ENCODE measurements at places on chromosomes 3 and 15. TPM values are rescaled to one million over a fixed set of nuclear protein-coding genes. Genes with fewer than 3 reads are reported as not detected.

The GOLGA6L24 gene
- not detected for total RNA-seq

The DAZL gene
- not detected for total RNA-seq

The ITIH4 gene
- 20.4 TPM for total RNA-seq

The UROC1 gene
- total RNA-seq = not detected

The CLDN18 gene
- not detected for total RNA-seq

The ACKR4 gene
- total RNA-seq = not detected

The ZNF501 gene
- 1.2 TPM for total RNA-seq

The ZWILCH gene
- 2.5 TPM for total RNA-seq

The ARNT2 gene
- total RNA-seq = 6.6 TPM

The TNNC1 gene
- 5,017 TPM for total RNA-seq

The VGLL3 gene
- total RNA-seq = 3.5 TPM

The SEMA7A gene
- 2.2 TPM for total RNA-seq

The ITGB5 gene
- 101 TPM for total RNA-seq

The PEX5L gene
- 0.16 TPM for total RNA-seq

The RASGRF1 gene
- total RNA-seq = not detected

The CCRL2 gene
- 0.29 TPM for total RNA-seq

The GP5 gene
- total RNA-seq = not detected

The C3orf22 gene
- total RNA-seq = not detected

The HRG gene
- not detected for total RNA-seq

GRCh38 chr15:99467853-99468464 lies 97.8 kb upstream of the MEF2A start:
- DNase-seq = no peak

- DNase-seq = no peak
These were observed 150.1 kb downstream of the TPRA1 start for GRCh38 chr3:127440384-127440783.

DNA sequence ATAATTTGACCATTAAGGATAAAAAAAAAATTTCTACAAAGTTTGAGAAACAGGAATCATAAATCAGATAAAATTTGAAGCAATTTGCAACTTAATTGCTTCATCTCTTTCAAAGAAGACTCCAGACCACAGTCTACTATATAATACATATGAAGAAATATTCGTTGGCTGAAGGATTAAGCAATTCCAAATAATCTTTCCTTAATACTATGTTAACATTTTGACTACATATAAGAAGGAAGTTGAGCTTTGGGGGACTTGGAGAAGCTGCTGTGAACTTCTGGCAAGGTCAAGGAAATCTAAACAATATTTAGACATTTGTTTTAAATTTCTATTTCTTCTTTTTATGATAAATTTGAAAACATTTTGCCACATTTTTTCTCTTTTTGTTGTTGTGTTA lies 13.5 kb upstream of the GABRR3 start:
- no peak for DNase-seq

- DNase-seq = no peak
These were observed 22.9 kb upstream of the ZBED2 start for GRCh38 chr3:111617912-111618601.

- DNase-seq = no peak
These were observed 154.4 kb downstream of the PEX5L start for GRCh38 chr3:179882292-179882691.

GRCh38 chr15:63601026-63601703 lies 4.0 kb downstream of the FBXL22 start:
- no peak for DNase-seq

DNA sequence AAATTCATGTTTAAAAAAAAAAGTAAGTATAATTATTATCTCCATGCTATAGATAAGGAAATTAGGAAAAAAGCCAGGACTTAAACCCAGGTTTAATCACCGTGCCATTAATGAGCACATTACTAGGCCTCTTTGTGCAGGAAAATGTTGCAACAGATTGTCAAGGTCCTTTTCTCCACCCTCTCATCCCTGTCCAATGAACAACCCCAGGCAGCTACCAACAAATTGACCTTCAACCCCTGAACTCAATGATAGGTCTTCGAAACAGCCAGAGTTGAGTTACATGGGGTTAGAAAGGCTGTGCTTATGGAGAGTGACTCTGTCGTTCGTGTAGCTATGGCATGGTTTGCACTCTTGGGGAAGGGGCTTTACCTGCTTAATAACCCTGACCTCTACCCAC lies 84.2 kb upstream of the CTNNB1 start:
- DNase-seq = no peak

DNA sequence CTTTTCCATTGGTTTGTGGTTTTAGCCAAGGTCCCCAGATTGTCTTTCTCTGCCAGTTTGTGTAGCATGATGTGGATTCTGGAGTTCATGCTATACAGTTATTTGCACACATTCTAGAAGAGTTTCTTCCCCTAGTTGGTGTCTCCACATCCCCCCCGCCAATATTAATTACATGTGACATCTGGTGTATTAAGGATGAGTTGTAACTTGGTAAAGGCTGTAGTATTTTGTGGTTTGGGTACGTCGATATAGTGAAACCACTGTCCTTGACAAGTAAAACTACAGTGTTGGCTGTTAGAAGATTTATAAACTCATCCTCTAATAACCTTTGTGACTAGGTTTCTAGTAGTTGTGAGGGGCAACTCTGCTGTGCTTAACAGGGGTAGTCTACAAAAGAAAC lies 23.7 kb upstream of the P4HTM start:
- no peak for DNase-seq

GRCh38 chr15:33706173-33706572 lies 262.1 kb upstream of the CHRM5 start:
- DNase-seq = no peak

- DNase-seq = no peak
These were observed 14.9 kb downstream of the ACOX2 start for GRCh38 chr3:58521917-58522631.

- no peak for DNase-seq
These were observed 97.1 kb downstream of the LRRC28 start for GRCh38 chr15:99348412-99348811.

DNA sequence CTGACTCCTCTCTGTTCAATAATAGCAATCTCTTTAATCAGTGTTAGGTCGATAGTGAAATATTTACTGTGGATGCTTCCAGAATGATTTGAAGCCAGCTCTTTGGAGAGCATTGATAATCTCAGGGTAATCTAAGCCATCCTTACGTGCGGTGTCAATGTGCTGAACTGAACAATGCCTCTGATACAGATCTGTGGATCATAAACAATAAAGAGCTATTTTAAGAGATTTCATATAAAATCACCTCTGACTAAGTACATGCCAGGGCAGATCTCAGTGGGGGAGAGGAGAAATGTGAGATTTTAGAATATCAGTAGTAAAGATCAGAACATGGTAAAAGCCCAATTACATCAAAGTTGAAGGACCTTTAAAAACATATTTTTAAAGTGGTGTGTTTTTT lies 319.3 kb upstream of the GBE1 start:
- no peak for DNase-seq

- no peak for DNase-seq
These were observed 49.6 kb downstream of the SCN5A start for GRCh38 chr3:38599886-38600285.

GRCh38 chr3:23175341-23176083 lies 27.6 kb upstream of the UBE2E2 start:
- no peak for DNase-seq

DNA sequence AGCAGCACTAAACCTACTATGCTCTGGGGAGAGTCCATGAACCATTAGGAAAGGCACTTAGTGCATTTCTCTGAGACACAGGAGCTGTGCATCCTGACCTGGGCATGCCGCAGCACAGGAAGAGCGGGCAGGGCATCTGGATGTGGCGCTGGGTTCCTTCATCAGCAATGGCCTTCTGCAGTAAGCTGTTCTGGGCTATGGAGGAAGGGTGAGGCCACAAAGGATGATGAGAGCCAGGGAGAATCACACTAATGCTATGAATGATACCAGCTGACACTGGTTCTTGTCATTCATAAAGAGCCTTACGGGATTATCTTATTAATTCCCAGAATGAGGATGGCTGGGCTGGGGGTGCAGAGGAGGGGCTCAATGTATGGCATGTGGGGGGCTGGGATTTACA lies 12.7 kb upstream of the SCN10A start:
- no peak for DNase-seq

DNA sequence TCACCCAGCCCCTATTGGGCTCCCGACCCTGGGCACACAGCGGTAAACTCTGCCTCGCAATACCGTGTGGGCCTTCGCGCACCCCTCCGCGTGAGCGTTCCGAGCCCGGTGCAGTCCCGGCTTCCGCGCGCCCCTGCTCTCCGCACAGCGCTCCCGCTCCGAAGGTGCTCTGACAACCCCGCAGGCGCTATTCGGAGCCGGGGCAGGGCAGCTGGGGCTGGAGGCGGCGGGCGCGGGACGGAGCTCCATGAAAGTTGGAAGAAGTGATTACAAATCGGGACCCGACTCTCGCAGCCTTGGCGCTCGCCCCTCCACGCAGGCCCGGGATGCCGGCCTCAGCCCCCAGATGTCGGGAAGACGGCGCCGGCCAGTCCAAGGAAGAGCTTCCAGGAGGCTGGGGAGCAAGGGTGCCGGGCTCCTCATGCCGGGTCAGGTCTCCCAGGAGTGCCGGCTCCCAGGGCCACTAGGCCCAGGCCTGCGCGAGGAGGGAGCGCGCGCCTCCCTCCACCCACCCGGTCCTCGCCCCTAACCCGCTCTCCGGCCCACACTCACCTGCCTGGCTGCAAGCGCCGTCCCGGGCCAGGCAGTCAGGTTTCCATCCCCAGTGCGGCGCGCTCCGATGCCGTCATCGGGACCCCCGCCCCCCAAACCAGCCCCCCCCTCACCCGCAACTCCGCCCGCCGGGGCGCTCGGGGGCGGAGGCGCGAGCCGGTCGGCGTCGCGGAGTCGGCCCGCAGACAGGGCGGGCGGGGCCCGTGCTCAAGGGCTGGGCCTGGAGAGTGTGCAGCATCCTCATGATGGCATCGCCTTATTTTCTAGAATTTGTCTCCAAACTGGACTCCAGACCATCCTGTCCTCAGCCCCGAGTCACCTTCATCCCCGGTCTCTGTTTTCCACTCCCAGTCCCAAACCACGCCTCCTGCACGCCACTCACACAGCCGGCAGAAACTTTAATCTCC lies at the start of gene KIF7:
KIF7 (minus strand) TSS at position 621 of the 959 bp plus-strand sequence. CDS start 2,537 bp downstream, outside the sequence.
- no peak for DNase-seq

DNA sequence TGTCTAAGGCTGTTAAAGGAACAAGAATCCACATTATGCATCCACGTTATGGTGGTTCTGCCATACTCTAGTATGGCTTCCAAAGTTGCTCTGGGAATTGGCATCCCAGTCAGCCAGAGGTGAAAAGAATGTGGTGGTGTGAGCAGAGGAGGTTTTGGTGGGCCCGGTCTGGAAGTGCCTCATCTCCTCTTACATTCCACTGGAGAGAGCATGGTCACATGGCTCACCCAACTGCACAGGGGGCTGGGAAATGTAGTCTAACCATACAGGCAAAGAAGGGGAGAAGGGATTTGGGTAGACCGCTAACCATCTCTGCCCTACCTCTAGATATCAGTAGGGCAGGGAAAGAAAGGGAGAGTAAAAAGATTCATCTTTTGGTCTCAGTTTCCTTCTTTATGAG lies 3.2 kb upstream of the HEG1 start:
- DNase-seq = no peak

DNA sequence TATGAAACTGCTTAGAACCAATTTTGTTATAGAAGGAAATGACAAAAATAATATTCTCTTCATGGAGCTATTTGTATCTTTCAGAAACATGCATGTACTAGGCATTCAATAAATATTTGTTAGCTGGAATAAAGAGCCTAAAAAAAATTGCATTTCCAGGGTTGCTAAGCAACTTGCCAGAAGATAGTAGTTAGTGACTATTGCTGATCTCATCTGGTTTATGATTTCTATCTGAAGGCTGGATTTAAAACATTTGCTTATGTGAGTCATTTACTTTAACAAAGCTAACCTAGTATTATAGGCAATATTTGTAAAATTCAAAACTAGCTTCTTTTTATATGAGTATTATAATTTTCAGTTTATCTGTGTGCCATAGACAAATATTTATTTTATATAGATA lies 78.3 kb downstream of the NAALADL2 start:
- no peak for DNase-seq

GRCh38 chr15:100029868-100030479 lies 296.7 kb upstream of the LYSMD4 start:
- no peak for DNase-seq

DNA sequence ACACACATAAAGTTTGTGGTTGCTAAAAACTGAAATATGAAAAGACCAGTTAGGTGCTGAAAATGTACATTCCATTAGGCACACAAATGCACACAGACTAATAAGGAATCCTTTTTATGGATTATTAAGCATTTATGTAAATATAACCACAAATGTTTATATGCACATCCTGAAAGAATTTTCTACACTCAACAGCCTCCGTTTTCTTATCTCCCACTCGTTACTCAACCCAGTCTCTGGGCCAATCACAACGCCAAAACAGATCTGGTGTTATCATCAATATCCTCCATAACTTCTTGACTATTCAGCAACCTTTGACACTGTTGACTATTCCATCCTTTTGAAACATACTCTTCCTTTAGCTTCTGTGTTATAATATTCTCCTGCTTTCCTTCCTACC lies 136.4 kb downstream of the ATP8B4 start:
- no peak for DNase-seq

- DNase-seq = no peak
These were observed 146.9 kb upstream of the EIF1B start for GRCh38 chr3:40162616-40163015.

DNA sequence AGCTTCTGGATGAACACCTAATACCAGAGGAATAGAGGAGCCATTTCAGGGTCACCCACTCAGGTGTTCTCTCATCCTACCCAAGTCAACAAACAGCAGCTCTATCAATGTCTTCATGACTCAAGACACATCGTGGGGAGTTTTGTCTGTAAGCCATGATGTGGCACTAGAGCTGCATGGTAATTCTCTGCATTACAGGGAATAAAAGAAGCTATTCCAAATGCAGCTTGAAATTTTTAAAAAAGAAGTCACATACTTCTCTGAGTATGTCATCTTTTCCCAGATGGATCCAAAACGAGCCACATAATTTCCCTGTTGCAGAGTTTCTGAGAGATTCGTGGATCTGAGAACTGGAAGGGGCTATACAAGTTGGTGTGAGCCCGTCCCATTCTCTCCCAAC lies 6.1 kb upstream of the THSD4 start:
- no peak for DNase-seq

DNA sequence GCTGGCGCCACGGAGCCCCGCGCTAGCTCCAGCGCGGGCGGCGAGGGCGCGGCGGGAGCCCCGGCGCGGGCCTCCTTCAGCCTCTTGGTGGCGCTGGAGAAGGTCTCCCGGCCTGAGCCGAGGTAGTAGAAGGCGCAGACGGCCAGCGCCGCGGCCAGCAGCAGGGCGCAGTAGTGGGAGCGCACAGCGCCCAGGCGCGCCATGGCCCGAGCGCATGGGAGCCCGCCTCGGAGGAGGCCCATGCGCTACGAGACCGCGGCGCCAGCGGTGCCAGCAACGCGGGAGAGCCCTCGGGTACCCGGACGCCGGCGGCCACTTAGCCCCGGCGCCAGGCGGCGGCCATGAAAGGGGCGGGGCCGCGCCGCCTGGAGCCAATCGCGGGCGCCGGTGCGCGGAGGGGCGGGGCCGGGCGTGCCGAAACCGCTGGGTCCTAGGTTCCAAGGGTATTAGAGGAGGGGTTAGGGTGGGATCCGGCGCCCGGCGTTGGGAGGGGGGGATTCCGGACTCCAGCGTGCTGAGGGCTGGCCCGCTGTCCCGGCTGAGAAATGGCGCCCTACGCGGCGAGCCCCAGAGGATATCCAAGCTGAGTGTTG lies at the start of gene XXYLT1:
XXYLT1 (minus strand) TSS at position 343 of the 593 bp plus-strand sequence; CDS start at position 242, 101 bp downstream.
- DNase-seq = peak; percentile 70

All from gastrocnemius medialis (tissue), 4 donors.